ENCODE measurements at places on chromosomes 12 and 14. TPM values are rescaled to one million over a fixed set of nuclear protein-coding genes. Genes with fewer than 3 reads are reported as not detected.

The SMCO3 gene
- 0.92 TPM for total RNA-seq

The DPPA3 gene
- total RNA-seq: not detected

The PRB2 gene
- not detected for total RNA-seq

The SIX4 gene
- 7.8 TPM for total RNA-seq

The CTSG gene
- total RNA-seq: not detected
